ENCODE measurements at places on chromosomes 3 and 15. TPM values are rescaled to one million over a fixed set of nuclear protein-coding genes. Genes with fewer than 3 reads are reported as not detected.

- H3K36me3 ChIP-seq: no peaks in the 10 kb centered on the region
- H3K27ac ChIP-seq: no peak overlapping the region
- H3K27me3 ChIP-seq: no peaks in the 10 kb centered on the region
- no peak overlapping the region for H3K4me3 ChIP-seq
Observed at GRCh38 chr3:44969154-44969827, 6.7 kb downstream of the ZDHHC3 start.

Gene CELSR3
- polyA plus RNA-seq: 17.5 TPM

- DNase-seq: no peak
- H3K36me3 ChIP-seq: no peaks in the 10 kb centered on the region
- no peak overlapping the region for H3K27ac ChIP-seq
Observed at GRCh38 chr15:52011711-52012144, 7.3 kb upstream of the MAPK6 start.

Gene CLDN18
- polyA plus RNA-seq: not detected

GRCh38 chr15:80996247-80996646 is 4.5 kb upstream of the TLNRD1 start:
- H3K27ac ChIP-seq: no peak overlapping the region
- no peaks in the 10 kb centered on the region for H3K36me3 ChIP-seq
- no peak for DNase-seq
- no peaks in the 10 kb centered on the region for H3K4me1 ChIP-seq
- H3K27me3 ChIP-seq: no peaks in the 10 kb centered on the region

GRCh38 chr3:71629711-71630110 is 46.2 kb upstream of the FOXP1 start:
- no peaks in the 10 kb centered on the region for H3K36me3 ChIP-seq
- H3K4me1 ChIP-seq: no peaks in the 10 kb centered on the region
- H3K27ac ChIP-seq: no peak overlapping the region
- no peak for DNase-seq
- no peak overlapping the region for H3K4me3 ChIP-seq
- no peaks in the 10 kb centered on the region for H3K27me3 ChIP-seq

Gene CCDC54
- polyA plus RNA-seq: not detected

DNA sequence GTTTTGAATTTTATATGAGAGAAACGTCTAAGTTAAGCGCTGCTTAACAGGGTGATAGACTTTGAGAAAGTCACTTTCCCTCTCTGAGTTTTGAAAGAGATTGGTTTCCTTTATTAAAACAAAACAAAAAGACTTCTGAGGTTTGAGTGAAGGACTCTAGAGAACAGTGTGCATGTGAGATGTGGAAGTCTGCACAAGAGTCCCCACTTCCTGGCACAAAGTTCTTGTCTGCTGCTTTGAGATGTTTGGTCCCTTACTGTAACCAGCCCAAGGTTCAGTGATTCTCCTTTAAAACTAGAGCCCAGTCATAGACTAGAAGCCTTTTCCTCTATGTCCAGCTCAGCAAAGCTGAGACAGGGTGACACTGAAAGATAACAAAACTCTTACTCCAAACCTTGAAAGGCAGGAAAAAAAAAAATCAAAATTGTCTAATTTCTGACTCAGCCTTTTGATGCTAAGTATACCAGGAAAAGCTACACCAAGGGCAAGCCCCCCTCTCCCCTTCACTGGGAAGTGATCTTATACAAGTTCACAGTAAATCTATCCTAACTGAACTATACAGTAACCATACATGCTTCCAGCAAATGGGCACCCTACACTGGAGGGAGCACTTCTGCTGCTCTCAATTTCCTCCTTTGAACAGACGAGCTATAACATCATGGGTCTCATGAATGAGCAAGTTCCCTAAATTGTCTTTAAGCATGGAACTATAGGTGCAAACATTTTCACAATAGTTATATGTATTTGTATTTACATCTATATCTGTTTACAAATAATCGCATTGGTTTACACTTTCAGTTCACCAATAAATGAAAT is 2.3 kb downstream of the POPDC2 start:
- no peaks in the 10 kb centered on the region for H3K27me3 ChIP-seq
- no peak overlapping the region for H3K27ac ChIP-seq

- no peaks in the 10 kb centered on the region for H3K36me3 ChIP-seq
- H3K27me3 ChIP-seq: no peaks in the 10 kb centered on the region
- DNase-seq: no peak
- no peak overlapping the region for H3K27ac ChIP-seq
Observed at GRCh38 chr3:176987901-176988650, 209.2 kb downstream of the TBL1XR1 start.

Gene NME9
- 0.11 TPM for polyA plus RNA-seq

Gene XXYLT1
- polyA plus RNA-seq: 18.9 TPM

DNA sequence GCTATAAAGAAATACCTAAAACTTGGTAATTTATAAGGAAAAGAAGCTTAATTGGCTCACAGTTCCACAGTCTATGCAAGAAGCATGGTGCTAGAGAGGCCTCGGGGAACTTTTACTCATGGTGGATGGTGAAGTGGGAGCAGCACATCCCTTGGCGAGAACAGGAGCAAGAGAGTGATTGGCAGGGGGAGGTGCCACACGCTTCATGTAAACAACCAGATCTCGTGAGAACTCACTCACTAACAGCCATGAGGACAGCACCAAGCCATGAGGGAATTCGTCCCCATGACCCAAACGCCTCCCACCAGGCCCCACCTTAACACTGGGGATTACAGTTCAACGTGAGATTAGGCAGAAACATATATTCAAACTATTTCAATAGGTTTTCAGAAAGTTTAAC is 28.0 kb downstream of the GABRB3 start:
- DNase-seq: no peak
- no peaks in the 10 kb centered on the region for H3K36me3 ChIP-seq
- no peak overlapping the region for H3K27ac ChIP-seq
- H3K4me1 ChIP-seq: peaks cover 4% of the 10 kb centered on the region
- H3K4me3 ChIP-seq: no peak overlapping the region

- no peak for DNase-seq
- H3K4me3 ChIP-seq: no peak overlapping the region
- H3K27ac ChIP-seq: no peak overlapping the region
- no peaks in the 10 kb centered on the region for H3K27me3 ChIP-seq
- H3K4me1 ChIP-seq: peaks cover 23% of the 10 kb centered on the region
- H3K36me3 ChIP-seq: no peaks in the 10 kb centered on the region
Observed at GRCh38 chr15:89444241-89445225, 51.9 kb downstream of the RHCG start.

DNA sequence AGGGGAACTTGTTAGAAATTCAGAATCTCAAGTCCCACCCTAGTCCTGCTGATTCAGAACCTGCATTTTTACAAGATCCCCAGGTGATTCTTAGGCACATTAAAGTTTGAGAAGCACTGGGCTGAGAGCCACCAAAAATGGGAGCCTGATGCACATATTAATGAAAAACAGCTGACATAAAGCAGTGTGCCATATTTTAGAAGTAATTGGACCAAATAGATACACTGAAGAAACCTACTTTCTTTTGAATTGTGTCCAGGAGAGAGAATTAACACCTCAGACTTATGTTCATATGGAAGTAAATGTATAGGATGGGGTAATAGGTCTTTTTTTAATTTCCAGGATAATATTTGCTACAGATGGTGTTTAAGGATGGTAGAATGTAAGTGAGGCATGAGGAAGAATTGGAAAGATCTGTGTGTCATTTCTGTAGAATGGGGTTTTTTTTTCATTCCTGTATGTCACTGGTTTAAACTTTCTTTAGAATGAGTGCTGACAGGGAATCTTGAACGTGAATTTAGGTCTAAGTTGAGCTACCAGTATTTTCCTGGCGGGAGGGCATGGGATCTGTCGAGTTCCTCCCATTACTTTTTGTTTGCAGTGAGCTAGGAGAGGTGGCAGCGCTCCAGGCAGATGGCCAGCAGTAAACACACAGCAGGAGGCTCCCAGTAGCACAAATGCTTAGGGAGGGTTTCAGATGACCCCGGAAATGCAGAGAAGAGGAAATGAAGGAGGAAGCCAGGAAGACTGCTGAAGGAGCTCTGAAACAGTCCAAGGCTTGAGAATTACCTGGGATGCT is 185.6 kb downstream of the PLCL2 start:
- H3K27ac ChIP-seq: no peak overlapping the region
- H3K4me3 ChIP-seq: no peak overlapping the region
- H3K4me1 ChIP-seq: peaks cover 12% of the 10 kb centered on the region
- DNase-seq: no peak
- H3K27me3 ChIP-seq: no peaks in the 10 kb centered on the region

DNA sequence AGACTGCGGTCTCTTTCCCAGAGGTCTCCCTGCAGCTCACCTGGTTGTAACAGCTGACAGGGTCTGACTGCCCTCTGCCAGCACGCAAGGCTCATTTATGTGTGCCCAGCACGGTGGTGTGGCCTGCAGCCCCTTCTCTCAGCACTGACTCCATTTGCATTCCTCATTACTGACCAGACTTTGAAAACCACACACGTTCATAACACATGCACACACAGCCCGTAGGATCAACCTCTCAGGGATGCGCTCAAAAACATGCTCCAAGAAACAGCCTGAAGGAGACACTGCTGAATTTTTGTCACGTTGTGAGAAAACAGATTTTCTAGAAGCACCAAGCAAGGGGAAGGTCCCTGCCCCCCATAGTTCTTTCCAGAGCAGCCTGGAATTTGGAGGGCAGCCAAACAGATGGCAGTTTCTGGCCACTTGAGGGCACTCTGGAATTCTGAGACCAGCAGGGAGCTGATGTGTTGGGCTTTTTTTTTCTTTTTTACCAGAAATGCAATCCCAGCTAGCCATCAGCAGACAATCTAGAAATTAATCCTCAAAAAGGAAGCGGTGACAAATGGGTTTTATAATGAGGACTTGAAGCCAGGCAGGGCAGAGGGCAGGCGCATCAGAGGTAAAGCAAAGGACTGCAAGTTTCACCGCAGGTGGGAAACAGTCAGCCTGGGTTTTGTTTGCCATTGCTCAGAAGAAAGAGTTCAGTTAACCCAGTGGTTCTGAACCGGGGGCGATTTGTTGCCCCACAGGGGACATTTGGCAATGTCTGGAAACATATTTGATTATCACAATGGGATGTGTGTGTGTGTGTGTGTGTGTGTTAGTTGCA is 170.5 kb upstream of the PROK2 start:
- no peak overlapping the region for H3K4me3 ChIP-seq
- no peaks in the 10 kb centered on the region for H3K36me3 ChIP-seq
- no peak overlapping the region for H3K27ac ChIP-seq
- peaks cover 16% of the 10 kb centered on the region for H3K4me1 ChIP-seq

DNA sequence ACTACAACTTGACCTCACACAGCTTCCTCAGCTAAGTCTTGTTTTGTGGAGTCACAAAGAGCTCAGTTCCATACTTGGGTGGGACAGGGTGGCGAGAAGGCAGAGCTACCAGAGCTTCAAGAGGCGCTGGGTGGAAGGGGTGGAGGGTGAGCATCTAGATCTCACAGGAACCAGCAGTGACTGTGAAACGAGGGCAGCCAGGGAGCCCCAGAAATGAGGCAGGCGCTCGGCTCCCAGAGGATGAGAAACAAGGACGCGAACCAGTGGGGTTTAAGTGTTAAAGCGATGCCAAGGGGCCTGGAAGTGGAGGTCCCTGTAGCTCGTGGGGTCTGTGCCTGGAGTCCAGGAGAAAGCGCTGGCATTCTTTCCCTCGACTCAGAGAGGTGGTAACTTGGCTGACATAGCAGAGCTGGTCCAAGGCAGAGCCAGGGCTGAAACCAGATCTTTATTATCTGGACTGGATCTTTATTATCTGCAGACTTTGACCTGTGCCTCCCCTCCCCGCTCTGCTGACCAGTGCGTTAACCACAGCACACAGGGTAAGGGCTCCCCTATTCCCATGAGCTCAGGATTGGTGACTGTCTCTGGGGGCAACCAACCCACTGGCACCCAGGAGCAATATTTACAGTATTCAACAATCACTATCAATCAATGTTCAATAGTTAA is 26.2 kb upstream of the TRPM1 start:
- H3K4me1 ChIP-seq: no peaks in the 10 kb centered on the region
- no peaks in the 10 kb centered on the region for H3K36me3 ChIP-seq
- H3K27ac ChIP-seq: no peak overlapping the region
- H3K4me3 ChIP-seq: no peak overlapping the region

GRCh38 chr15:101124731-101125451 is 127.0 kb downstream of the CHSY1 start:
- no peaks in the 10 kb centered on the region for H3K27me3 ChIP-seq
- no peak overlapping the region for H3K27ac ChIP-seq
- H3K4me1 ChIP-seq: peaks cover 11% of the 10 kb centered on the region
- H3K36me3 ChIP-seq: no peaks in the 10 kb centered on the region
- H3K4me3 ChIP-seq: no peak overlapping the region
- DNase-seq: no peak

DNA sequence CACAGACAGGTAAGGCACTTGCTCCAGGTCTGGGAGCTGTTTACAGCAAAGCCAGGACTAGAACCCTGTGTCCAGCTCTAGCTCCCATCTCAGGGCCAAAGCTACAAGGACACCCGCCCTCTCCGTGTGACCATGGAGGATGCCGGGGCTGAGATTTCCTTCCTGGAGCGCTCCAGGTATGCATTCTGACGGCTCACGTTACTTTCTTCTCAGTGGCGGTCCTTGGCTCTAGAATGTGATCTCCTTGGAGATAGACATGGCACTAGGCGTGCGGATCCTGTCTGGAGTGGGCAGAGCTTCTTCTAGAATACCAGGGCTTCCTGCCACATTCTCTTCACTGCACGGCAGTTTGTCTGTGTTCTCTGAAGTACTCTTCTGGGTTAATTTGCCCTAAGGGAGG is 185.7 kb downstream of the OPA1 start:
- peaks cover 20% of the 10 kb centered on the region for H3K4me1 ChIP-seq
- H3K4me3 ChIP-seq: no peak overlapping the region
- H3K36me3 ChIP-seq: no peaks in the 10 kb centered on the region
- H3K27ac ChIP-seq: no peak overlapping the region

Gene SLC22A13
- 0.06 TPM for polyA plus RNA-seq
